ENCODE measurements at places on chromosomes 5 and 9. TPM values are rescaled to one million over a fixed set of nuclear protein-coding genes. Genes with fewer than 3 reads are reported as not detected.

The GPRIN1 gene
- 32.3 TPM for polyA plus RNA-seq

The PLPP6 gene
- 26.3 TPM for polyA plus RNA-seq

The HTR1A gene
- not detected for polyA plus RNA-seq

The SPATA24 gene
- polyA plus RNA-seq, result 2.3 TPM

The ANXA6 gene
- 27.5 TPM for polyA plus RNA-seq

The CAMK2A gene
- 61.7 TPM for polyA plus RNA-seq

The EIF4E1B gene
- polyA plus RNA-seq, result 0.82 TPM

All from neural cell (in vitro differentiated cells).